NCI-H1048 (cell line): ENCODE measurements at places on chromosomes 5 and 9.

GRCh38 chr9:23717505-23717904, 108.5 kb downstream of the ELAVL2 start:
- DNase-seq: no peak

- no peak for DNase-seq
These were observed 17.2 kb downstream of the SPTLC1 start for GRCh38 chr9:92097997-92098482.

DNA sequence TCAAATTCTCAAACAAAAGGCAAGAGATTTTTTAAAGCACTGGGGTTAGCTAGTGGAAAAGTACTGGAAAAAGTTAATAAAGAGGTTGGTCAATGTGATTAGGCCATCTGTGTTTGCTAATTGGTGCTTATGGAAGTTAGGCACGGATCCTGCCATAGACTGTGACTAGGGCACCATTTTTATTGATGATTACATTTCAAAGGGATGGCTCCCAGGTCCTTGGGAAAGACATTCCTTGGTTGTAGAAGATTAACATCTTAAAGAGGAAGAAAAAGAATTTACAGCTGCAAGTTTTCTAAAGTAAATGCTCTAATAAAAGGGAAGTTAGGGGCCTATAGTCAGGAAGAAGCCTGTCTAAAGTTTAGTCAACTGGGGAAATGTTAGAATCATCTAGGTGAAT, 1183.3 kb downstream of the DTWD2 start:
- no peak for DNase-seq

DNA sequence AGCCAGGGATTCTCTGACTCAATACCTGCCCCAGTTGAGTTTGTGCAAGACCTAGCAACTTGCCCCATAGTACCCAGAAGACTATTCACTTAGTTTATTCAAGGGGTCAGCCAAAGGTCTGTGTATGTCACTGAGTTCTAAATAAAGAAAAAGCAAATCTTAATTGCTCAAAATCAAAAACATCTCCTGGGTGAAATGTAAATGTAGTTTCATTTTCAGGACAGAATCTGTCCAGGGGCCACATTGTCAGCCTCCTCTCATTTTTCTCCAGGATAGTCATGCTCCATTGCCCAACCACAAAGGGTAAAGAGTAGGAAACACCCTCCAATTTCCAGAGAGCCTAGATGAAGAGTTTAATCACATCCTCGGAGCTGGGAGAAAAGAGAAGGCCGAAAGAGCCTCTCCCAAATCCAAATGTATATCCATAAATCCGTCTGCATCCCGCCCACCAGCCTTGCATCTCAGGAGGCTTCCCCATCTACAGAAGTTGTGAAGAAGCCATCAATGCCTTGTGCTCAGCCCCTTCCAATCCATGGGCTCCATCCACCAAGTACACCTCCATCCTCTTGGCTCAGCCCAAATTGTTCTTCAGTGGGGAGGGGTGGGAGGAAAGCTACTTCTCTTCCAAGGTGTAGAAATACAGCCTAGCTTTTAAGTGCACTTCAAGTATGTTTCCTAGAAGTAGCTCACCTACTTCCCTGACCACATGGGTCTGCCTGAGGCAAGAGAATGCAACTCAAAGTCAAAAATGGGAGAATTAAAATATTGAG, 26.9 kb downstream of the ADAM19 start:
- no peak for DNase-seq

DNA sequence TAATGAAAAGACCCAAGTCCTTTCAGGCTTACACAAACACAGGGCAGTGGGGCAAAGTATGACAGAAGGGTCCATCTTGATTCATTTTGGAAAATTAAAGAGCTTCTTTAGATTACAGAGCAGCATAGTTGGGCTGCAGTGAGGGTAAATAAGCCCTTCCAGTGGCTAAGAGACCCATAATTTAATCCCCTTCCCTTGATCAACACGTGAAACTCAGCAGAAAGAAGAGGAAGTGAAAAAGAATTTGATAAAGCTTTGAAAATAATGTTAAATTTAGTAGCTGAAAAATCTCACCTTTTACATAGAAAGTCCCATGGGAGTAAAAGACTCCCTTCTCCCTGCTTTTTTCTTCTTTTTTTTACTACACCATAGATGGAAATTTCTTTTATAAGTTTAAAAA, 87.6 kb downstream of the FREM1 start:
- no peak for DNase-seq

- DNase-seq: no peak
These were observed 32.3 kb downstream of the MACIR start for GRCh38 chr5:103290846-103291245.

- no peak for DNase-seq
These were observed 44.4 kb downstream of the PRKACG start for GRCh38 chr9:68969538-68969937.

DNA sequence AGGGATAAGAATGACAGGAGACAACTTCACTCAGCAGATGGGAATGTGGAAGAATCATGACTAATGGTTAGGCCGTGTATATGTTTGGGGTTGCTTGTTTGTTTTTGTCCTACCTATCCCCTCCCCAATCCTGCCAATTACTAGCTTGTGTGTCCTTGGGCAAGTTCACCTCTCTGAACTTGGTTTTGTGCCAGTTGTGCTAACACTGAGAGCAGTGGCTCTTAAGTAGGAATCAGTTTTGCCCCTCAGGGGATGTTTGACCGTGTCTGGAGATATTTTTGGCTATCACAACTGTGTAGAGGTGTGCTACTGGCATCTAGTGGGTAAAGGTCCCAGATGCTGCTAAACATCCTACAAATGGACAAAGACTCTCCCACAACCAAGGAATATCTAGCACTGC, 287.0 kb downstream of the DMRT2 start:
- DNase-seq: no peak

GRCh38 chr5:80920333-80920732, 39.8 kb upstream of the RASGRF2 start:
- no peak for DNase-seq
